ENCODE measurements at places on chromosomes 7 and 10. TPM values are rescaled to one million over a fixed set of nuclear protein-coding genes. Genes with fewer than 3 reads are reported as not detected.

Gene NPSR1
- not detected for total RNA-seq

Gene GAD2
- not detected for total RNA-seq

Gene PIK3CG
- 50.5 TPM for total RNA-seq

Gene PPIA
- 1,935 TPM for total RNA-seq

Gene SPACDR
- 3.8 TPM for total RNA-seq

Gene HPSE2
- not detected for total RNA-seq

Gene GCK
- total RNA-seq = not detected

Gene BTRC
- 10.9 TPM for total RNA-seq

Gene EPHA1
- 1.6 TPM for total RNA-seq

Gene NEBL
- not detected for total RNA-seq

Data from activated CD8-positive, alpha-beta memory T cell treated with anti-CD3 and anti-CD28 coated beads, Interleukin-2, amount 10 ng/mL, durations not matched to agents 7 days and 5 days (primary cell).